ENCODE measurements at places on chromosomes 4 and X. TPM values are rescaled to one million over a fixed set of nuclear protein-coding genes. Genes with fewer than 3 reads are reported as not detected.

PCYT1B gene
- 14.3 TPM for total RNA-seq

NDNF gene
- not detected for total RNA-seq

GLUD2 gene
- total RNA-seq, result 0.27 TPM

ADH7 gene
- not detected for total RNA-seq

UGT2B7 gene
- not detected for total RNA-seq

SPANXN4 gene
- total RNA-seq, result not detected

EDNRA gene
- total RNA-seq, result not detected
